ENCODE measurements at places on chromosomes 7 and 10.

DNA sequence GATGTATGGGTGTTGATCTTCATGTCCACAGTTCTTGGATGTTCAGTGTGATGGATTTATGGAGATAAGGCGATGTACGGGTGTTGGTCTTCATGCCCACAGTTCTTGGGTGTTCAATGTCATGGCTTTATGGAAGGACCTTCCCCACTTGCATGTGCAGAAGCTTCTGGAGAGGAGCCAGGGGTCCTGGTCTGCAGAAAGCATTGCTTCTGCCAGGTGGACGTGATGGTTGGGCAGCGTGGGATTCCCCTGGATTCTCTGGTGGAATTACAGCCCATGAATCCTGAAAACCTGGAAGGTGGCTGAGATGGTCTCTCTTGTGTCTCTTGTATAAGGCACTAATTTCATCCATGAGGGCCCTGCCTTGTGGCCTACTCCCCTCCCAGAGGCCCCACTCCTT is 183.7 kb upstream of the TCERG1L start:
- DNase-seq: no peak

- DNase-seq: no peak
Observed at GRCh38 chr7:82428186-82428961, 15.2 kb downstream of the CACNA2D1 start.

- DNase-seq: no peak
Observed at GRCh38 chr10:9158675-9159074, 1104.2 kb downstream of the GATA3 start.

DNA sequence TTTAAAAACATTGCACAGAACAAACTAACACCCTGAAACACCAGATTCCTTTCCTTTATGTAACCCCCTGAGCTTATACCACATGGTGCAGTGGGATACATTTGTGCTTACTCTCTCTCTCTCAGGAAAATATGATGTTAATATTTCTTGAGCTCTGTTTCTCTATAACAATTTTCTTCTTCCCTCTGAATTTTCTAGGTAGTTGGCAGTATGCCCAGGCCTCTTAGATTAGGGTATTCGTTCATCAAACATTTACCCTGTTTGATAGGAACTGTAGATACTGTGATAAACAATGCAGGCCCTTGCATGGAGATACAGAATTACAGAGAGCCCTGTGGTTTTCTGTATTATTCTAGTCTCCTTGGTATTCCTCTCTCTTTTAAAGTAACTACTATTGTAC is 567.8 kb downstream of the IPMK start:
- DNase-seq: no peak

DNA sequence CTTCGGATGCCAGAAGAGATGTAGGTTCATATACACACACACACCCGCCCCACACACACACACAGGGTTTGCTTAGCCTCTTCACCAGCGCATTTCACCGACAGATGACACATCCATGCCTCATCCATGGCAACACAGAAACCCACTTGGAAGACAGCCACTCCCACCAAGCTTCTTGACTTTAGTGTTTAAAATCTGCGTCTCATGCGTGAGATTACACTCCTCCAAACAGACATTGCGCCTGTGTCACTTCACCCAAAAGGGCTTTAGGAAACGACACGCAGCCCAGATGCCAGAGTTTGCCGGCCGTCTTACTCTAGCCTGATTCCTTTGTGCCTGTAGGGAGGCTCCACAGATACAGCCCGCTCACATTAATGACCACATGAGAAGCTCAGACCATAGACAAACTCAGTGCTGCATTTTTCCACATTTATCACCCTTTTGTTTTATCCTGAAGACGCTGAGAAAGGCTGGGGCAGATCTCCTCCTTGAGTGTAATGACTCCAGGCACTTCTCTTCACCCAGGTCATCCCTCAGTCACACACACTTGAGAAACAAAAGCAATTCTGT is 73.8 kb downstream of the DIP2C start:
- no peak for DNase-seq

GRCh38 chr7:41940760-41941343 is 238.0 kb upstream of the INHBA start:
- DNase-seq: peak; percentile 6
